ENCODE measurements at places on chromosomes 16 and 17. TPM values are rescaled to one million over a fixed set of nuclear protein-coding genes. Genes with fewer than 3 reads are reported as not detected.

- DNase-seq = peak; percentile 50
These were observed 715 bp downstream of the TLCD3A start for GRCh38 chr17:732902-733720.

GRCh38 chr16:70490261-70490660, 33.1 kb downstream of the COG4 start:
- DNase-seq = no peak

GRCh38 chr16:88778541-88779065, 6.4 kb downstream of the PIEZO1 start:
- DNase-seq = no peak

DNA sequence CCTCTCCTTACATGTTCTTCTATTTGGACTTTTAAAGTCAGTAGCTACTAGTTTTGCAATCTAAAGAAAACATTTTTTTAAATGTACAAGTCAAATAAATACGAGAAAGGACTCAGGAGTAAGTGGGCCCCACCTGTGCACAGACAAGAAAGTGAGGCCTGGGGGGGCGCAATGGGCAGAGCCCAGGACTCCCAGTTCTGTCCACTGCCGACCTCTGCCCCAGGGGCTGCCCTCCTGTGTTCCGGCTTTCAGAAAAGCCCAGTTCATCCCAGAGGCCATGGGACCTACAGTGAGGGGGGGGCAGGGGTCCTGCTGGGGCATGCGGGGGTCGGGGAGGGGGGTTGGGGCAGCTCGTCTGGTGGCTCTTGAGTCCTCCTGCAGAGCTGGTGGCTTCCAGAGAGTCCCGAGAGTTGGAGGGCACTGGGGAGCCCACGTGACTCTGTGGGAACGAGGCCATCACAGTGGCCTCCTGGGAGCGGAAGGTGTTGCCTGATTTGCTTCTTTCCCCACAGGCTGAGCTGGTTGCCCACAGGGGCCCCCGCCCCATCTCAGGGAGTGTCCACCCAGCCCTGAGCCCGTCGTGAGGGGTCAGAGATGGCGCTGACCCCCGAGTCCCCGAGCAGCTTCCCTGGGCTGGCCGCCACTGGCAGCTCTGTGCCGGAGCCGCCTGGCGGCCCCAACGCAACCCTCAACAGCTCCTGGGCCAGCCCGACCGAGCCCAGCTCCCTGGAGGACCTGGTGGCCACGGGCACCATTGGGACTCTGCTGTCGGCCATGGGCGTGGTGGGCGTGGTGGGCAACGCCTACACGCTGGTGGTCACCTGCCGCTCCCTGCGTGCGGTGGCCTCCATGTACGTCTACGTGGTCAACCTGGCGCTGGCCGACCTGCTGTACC, 2.4 kb downstream of the UTS2R start:
- peak; percentile 24 for DNase-seq

DNA sequence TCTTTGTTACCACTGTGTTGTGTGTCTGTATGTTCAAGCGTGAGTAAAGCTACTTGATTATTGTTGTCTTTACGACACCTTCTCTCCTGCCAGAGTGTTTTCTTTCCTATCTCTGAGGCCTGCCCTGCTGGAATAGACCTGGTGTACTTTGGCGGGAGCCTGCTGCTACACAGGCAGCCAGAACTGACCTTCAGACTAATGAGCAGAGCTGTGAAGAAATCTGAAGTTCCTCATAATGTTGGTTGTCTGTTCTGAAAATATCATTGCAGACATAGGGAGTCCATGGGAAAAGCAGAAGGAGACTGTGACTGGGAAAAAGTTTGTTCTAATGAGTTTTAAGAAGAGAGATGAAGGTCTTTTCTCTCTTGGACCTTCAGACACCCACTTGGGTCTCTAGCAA, 9.8 kb downstream of the RHOT1 start:
- no peak for DNase-seq

DNA sequence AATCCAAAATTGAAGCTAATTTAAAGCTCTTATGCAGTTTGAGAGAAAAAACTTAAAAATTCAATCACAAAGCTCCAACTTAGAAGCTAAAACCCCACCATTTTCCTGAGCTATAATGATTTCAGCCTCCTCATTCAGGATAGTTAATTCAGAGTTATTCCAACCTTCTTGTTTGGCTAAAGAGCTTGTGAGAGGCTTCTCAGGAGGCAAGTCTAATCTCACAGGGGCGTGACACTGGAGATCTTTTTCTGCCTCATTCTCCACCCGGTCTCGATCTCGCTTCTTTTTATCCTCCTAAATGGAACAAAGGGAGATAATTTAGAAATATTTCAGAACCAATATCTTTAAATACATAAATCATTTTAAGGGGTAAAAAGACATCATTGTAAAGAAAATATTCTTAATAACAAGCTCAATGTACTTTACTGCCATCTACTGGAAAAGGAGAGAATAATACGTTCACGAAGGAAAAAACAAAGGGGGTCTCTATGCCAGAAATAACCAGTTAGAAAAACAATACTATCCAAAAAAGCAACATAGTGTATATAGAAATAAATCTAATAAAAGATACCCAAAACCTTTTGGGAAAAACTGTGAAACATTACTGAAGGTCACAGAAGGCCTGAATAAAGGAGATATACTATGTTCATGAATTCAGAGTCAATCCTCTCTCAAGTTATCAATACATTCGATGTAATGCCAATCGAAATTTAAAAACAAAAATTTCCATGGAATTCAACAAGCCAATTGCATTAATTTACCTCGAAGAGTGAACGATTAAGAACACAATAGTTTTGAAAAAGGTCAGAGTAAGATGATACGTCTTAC, 13.9 kb downstream of the BRD7 start:
- DNase-seq = no peak

GRCh38 chr16:27123795-27124409, 57.2 kb downstream of the C16orf82 start:
- DNase-seq = no peak

GRCh38 chr16:70578035-70578434, 54.4 kb downstream of the SF3B3 start:
- no peak for DNase-seq

GRCh38 chr16:2040787-2041522, 6.7 kb downstream of the NTHL1 start:
- DNase-seq = no peak

The TBC1D3K gene
- not detected for total RNA-seq

The CDK10 gene
- 20.7 TPM for total RNA-seq

The MATCAP1 gene
- total RNA-seq = 7.7 TPM

GRCh38 chr16:22681554-22682291, 132.2 kb upstream of the HS3ST2 start:
- DNase-seq = no peak

The CCL11 gene
- total RNA-seq = 4.0 TPM

DNA sequence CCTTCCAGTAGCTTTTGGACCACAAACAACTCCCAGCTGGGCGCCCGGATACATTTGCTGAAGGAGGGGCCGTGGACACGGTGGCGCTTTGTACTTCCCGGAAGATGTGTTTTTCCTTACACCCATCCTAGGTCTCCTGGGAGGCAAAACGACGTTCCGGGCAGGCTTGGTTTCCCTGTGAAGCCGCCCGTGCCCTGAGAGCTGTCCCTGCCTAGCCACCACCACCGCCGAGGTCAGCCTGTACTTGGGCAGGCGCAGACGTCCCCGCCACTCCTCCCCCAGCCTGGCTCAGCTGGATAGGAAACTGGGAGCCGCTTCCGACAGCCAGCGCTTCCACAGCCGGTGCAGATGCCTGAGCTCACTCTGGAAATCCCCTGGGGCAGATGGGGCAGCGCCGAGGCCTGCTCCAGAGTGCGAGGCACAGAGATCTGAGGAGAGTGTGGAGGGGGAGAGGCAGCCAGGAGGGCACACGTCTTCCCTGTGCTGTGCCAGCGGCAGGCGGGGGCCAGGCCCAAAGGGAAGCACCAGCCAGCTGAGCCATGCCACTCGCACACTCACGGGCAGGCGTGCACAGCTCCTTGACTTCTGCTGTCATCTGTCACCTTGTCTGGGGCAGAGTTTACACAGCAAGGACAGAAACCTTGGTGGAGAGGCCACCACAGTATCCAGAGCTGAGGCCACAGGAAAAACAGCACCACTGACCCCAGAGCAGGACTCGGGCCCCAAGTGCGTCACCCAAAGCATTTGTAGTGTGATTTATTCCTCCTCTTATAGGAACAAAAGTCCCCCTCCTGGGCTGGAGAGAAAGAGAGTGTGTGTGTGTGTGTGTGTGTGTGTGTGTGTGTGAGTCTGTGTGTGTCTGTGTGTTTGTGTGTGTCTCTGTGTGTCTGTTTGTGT, 3.0 kb downstream of the RHBDF2 start:
- peak; percentile 91 for DNase-seq
